ENCODE measurements at places on chromosomes 12 and 14.

- DNase-seq = no peak
Observed at GRCh38 chr12:5969156-5969973, 24.3 kb upstream of the ANO2 start.

- DNase-seq = peak; percentile 56
Observed at GRCh38 chr12:49055978-49056754, 4.4 kb downstream of the KMT2D start.

DNA sequence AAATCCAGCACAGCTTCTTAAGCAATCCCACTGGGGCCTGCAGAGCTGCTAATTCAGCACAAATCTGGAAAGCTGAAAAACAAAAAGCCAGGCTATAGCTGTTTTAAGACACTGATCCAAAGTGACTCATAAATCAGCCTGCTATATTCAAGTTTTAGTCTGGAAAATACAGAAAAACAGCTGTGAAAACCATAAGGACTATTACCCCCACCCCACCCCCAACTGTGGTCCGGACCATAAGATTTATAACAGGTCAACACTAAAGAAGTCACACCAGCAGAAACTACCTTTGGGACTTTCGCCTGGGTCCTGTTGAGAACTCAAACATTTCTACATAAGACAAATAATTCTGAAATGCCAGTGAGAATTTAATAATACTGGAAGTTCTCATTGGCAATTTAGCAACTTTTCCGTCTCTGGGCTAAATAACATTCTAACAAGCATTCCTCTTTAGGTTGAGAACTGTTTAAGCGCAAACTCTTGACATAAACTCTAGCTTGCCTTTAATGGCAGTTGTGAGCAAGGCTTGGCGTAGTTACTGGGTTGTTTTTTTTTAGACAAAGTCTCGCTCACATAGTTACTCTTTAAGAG is 3.3 kb downstream of the LRIG3 start:
- DNase-seq = no peak

DNA sequence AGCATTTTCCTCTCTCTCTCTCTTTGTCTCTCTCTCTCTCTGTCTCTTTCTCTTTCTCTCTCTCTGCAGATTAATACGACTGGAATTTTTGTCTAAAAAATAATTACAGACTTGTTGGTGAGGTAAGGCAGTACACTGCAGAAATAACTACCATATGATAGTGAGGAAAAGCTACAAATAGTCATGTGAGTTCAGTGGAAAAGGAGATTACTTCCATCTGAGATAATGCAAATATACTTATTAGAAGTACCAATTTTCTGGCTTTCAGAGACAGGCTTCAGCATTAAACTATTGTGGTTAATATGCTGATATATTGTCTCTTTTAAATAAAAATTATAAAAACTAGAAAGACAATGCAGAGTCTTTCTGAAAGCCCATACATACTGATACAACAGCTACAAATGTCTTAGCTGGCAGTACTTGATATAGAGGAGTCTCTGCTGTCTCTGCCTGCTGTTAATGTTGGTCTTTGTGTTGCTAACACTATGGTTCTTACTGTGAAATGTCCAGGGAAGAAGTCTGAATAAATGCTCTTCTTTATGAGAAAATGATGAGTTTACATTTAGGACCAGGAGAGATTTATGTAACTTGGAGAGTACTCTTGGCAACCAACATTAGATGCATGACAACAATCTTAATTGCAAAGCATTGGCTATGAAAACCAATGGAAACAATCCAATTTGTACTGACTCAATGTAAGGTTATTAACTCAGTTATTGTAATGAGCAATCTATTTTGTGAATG is 167.0 kb downstream of the LRFN5 start:
- DNase-seq = no peak

DNA sequence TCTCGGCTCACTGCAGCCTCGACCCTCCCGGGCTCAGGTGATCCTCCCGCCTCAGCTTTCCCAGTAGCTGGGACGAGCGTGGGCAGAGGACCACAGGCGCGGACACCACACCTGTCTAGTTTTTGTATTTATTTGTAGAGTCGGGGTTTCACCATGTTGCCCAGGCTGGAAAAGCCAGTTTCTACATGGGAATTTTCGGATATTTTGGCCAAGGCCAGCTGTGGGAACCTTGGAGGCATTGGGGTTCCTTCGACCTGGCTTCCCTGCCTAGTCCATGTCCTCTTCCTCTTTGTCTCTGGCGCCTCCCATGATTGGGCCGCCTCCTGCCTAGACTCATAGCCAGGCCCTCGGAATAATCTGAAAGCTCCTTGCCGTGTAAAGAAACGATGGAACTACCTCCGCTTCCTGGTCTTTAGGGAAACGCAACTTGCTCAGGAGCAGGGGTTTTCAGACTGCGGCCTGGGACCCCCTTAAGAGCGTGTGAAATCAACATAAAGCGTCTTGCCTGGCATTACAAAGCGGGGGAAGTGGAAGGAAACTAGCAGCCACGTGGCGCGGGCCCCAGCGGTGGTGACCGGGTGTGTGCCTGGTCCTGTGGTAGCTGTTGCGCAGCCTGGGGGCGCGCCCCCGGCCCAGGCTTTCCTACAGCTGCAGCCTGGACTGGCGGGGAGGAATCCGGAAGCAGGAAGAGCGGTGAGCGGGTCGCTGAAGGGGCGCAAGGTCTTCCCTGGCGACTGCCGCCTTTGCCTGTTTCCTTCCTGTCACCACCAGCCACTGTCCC is 1.4 kb upstream of the HSP90AA1 start:
- DNase-seq = no peak

DNA sequence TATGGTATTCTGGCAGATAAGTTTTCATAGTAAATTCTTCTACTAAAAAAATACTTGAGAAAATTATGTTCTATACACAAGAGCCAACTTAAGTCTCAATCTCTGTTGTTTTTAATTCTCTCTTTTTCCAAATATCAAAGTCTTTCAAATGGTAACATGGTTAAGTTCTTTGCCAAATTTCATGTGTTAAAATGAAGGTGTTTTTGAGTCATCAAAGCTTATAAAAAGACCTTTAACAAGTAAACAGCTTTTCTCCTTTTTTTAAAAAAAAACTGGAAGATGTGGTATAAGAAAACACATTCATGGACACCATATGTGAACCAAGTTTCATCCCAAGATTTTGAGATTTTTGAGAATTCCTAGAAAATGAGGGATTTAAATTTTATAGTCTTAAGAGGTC is 111.3 kb downstream of the FOXG1 start:
- no peak for DNase-seq
